Uterus (tissue), 4 donors: ENCODE measurements at places on chromosomes 16 and 17. TPM values are rescaled to one million over a fixed set of nuclear protein-coding genes. Genes with fewer than 3 reads are reported as not detected.

GRCh38 chr17:40526668-40527067 is 25.2 kb upstream of the TNS4 start:
- no peak overlapping the region for H3K27ac ChIP-seq
- no peaks in the 10 kb centered on the region for H3K36me3 ChIP-seq
- H3K4me3 ChIP-seq, result no peak overlapping the region
- H3K4me1 ChIP-seq, result no peaks in the 10 kb centered on the region
- no peaks in the 10 kb centered on the region for H3K27me3 ChIP-seq
- peak; percentile 57 for DNase-seq

DNA sequence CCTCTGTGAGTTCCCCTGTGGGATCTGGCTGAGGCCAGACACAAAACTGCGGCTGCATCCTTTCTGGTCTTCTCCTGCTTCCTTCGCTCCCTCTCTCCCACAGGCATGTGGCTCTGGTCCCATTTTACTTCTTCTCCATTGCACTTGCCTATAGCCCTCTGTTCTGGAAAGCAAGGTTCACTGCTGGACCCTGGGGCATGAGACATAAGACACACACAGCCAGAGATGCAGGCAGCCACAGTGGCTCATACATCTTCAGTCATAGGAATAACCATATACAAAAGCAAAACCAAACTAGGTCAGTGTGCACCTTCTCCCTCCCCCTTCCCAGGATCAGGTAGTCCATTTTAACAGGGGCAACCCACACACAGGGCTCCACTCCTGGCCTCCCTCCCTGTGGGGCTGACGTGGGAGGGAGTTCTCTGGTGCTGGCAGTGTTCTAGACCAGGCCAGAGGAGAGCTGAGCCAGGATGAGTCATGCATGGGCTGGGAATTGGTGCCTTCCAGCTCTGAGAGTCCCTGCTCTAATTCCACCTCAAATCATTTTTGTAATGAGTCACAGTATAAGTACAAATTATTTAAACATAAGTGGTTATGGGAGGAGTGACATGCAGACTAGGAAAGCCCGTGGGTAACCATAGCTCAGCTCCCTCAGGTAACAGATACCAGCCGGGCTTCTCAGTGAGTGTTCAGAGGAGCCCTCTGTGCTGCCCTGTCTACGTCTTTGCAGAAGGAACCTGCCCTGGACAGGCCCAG is 58.0 kb downstream of the ASIC2 start:
- peaks cover 5% of the 10 kb centered on the region for H3K4me1 ChIP-seq
- H3K27ac ChIP-seq, result no peak overlapping the region
- H3K4me3 ChIP-seq, result no peak overlapping the region
- no peaks in the 10 kb centered on the region for H3K27me3 ChIP-seq

The KRT25 gene
- not detected for total RNA-seq

DNA sequence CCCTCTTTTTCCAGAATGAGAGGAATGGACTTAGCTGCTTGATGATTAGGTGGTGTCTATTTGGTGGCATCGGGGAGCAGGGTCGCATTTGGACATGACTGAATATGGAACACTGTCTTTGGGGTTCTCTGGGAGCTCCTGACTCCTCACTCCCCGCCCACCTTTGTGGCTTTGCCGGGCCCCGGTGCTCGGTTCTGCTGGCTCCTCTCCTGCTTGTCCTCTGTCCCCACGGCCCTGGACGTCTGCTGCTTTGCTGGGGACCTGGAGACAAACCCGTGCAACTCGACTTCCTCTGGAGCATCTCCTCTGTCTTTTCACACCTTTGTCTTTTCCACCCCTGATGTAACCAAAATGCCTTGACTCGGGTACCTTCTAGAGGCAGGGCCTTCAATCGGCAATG is 135.7 kb downstream of the IRX3 start:
- H3K4me3 ChIP-seq, result no peak overlapping the region
- H3K36me3 ChIP-seq, result no peaks in the 10 kb centered on the region
- DNase-seq, result no peak
- no peaks in the 10 kb centered on the region for H3K4me1 ChIP-seq

DNA sequence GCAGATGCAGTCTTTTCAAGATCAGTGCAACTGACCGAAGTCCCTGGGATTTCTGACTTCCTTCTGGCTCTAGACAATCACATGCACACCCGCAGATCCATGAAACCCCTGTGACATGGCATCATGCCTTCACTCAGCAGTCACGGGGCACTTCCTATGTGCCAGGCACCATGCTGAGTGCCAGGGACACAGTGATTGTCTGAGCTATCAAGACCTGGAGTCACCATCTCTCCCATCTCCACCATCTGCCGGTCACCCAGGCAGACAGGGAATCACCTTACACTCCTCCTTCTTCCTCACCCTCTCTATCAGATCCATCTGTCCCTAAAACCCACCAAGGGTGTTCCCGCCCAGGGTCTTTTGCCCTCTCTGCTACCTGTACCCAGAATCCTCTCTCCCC is 5.3 kb downstream of the BEAN1 start:
- H3K4me1 ChIP-seq, result no peaks in the 10 kb centered on the region
- no peak for DNase-seq
- H3K27ac ChIP-seq, result no peak overlapping the region
- H3K27me3 ChIP-seq, result no peaks in the 10 kb centered on the region
- no peaks in the 10 kb centered on the region for H3K36me3 ChIP-seq

The QRICH2 gene
- 4.1 TPM for total RNA-seq

- H3K36me3 ChIP-seq, result no peaks in the 10 kb centered on the region
- H3K27me3 ChIP-seq, result no peaks in the 10 kb centered on the region
- H3K27ac ChIP-seq, result peak overlapping the region; percentile 68
- no peaks in the 10 kb centered on the region for H3K4me1 ChIP-seq
Observed at GRCh38 chr17:27576477-27577083, 54.4 kb upstream of the LGALS9 start.

- no peak overlapping the region for H3K27ac ChIP-seq
- no peaks in the 10 kb centered on the region for H3K27me3 ChIP-seq
- no peak overlapping the region for H3K4me3 ChIP-seq
Observed at GRCh38 chr16:51825779-51826178, 674.7 kb upstream of the SALL1 start.

The ATMIN gene
- total RNA-seq, result 17.2 TPM

The LGALS9B gene
- not detected for total RNA-seq

DNA sequence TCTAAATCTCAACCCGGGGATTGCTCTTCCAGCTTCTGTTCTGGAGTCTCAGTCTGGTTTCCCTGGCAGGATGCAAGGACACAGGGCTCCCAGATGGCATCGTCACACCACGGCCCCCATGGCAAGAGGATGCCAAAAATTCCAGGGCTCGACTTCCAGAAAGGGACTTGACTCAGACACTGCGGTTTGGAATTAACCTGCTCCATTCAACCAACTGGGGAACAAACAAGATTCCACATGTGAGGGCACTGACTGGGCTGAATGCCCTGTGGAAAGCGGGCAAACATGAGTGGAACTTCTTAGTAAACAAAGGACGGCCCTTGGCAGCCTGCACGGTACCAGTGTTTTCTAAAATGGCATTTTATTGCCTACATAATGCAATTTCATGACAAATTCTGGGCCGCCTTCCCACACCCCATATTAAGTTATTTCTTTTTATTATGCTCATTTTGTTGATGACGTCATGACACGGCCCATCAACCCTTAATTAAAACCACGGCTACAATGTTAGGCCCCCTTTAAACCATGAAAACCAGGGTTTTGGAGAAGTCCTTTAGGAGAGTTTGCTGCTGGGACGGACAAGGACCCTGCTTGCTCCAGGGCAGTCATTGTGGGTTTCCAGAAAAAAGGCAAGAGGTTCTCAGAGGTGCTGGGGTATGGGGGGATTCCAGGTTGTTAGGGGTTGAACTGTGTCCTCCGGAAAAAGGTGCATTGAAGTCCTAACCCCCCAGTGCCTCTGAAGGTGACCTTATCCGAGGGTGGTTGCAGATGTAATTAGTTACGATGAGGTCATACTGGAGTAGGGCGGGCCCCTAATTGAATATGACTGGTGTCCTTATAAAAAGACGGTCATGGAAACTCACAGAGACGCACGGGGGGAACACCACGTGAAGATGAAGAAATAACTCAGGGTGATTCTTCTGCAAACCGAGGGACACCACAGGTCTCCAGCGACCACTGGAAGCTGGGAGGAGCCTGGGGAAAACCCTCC is 205.6 kb downstream of the FOXL1 start:
- H3K4me1 ChIP-seq, result no peaks in the 10 kb centered on the region
- H3K4me3 ChIP-seq, result no peak overlapping the region
- no peaks in the 10 kb centered on the region for H3K27me3 ChIP-seq
- no peak overlapping the region for H3K27ac ChIP-seq

DNA sequence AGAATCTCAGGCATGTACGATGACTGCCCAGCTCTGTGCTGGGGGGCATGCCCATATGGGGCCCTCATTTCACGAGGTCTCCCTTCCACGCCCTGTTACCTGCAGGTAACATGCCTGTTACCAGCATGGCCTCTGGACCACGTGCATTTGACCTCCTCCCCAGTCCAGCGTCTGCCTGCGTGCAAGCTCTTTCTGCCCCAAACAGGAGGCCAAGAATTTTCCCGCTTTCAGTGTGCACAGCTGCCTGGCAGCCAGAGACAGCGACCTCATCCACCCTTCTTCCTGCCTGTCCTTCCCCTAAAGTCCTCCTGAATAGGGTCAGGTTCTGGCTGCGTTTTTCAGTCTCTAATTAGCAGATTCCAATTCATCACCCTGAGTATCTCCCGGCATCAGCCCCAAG is 306.5 kb upstream of the ZFHX3 start:
- H3K4me3 ChIP-seq, result no peak overlapping the region
- no peak overlapping the region for H3K27ac ChIP-seq
- H3K4me1 ChIP-seq, result no peaks in the 10 kb centered on the region
- DNase-seq, result no peak
- H3K36me3 ChIP-seq, result no peaks in the 10 kb centered on the region
